ENCODE measurements at places on chromosomes 12 and 14.

DNA sequence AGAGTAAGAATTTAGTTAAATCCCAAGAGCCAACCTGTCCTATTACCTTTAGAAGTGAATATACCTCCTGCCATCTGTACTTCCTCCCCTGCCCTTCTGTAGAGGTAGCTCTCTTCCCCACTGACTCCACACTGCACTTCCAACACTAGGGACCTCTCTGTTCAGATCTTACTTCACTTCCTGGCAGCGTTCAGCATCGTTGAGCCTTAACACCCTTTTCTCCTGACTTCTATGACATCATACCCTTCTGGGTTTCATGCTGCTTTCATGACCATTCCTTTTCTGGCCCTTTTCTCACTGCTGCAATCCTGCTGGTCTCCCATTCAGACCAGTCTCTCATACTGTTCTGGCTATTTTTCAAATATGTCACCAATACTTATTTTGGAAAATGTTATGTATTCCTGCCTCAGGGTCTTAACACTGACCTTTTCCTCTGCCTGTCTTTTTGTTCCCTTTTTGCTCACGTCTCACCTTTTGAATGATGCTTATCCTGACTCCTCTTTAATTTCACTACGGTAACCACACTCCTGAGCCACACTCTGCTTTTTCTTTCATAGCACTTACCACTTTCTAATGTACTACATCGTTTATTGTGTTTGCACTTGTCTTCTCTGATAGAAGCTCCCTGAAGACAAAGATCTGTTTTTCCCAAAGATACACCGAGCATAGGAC, 67.6 kb downstream of the PLEKHA5 start:
- DNase-seq, result no peak

DNA sequence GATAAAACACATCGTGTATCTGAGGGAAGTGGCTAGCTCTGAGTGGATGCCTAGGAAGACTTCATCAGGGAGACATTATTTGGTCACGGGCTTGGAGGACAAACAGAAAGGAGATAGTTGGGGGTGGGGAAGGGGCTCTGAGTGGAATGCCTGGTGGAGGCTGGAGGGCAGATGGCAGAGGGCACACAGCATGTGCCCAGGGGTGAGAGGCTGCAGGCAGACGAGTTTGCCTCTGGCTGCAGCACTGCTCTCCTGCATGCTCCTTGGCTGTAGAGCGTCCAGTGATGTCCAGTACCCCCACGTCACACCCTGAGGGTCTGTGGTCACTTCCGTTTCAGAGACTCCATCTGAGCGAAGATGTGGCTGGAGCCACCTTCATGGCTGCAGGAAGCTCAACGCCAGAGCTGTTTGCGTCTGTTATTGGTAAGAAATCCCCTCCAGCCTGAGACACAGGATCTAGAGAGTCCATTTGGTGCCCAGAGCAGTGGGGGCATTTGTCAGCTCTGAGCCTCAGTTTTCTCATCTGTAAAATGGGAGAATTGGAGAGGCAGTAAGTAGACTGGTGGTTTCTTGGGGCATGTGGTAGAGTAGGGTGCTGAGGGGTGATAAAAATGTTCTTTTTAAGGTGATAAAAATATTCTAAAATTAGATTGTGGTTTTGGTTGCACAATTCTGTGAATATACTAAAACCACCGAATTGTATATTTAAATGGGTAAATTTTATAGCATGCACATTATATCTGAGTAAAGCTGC, 71.7 kb upstream of the RIN3 start:
- DNase-seq, result no peak

- DNase-seq, result no peak
These were observed 24.0 kb downstream of the SYT1 start for GRCh38 chr12:78888568-78888967.

- no peak for DNase-seq
These were observed 16.9 kb upstream of the DUSP6 start for GRCh38 chr12:89369166-89369565.

DNA sequence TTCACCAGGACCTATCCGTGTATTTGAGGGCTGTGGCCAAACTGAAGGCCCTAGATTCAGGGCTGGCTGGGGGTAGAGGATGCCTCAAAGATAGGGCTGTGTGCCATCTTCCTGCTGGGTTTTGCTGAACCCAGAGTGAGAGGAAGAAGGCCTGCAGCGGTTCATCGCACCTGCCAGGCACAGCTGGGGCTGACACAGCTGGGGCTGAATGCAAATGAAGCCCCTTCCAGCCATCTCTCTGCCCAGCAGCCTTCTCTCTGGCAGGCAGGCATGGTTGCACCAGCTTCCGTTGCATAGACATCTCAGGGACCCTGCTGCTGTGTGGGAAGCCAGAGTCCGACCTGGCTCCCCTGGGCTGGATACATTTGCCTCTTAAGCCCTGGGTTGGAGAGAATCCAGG, 152.4 kb downstream of the TSPAN9 start:
- DNase-seq, result no peak

GRCh38 chr14:23469906-23470403, 452 bp downstream of the NGDN start:
- DNase-seq, result no peak

DNA sequence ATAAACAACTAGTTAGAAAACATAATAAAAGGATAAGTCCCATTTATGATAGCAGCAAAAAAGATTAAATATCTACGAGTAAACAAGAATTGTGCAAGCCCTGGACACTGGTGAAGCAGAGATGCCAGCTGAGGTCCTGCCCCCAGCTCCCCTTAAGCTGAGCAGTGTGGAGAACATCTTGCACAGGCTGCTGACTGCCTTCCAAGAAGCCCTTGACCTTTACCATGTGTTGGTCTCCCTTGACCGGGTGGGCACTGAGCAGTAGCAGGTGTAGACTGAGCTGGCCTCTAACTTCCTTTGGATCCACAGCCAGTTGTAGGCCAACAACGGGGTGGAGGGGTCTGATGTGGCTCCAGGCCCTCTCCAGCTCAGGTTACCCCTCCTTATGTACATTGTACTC, 47.7 kb upstream of the PAPLN start:
- DNase-seq, result no peak

DNA sequence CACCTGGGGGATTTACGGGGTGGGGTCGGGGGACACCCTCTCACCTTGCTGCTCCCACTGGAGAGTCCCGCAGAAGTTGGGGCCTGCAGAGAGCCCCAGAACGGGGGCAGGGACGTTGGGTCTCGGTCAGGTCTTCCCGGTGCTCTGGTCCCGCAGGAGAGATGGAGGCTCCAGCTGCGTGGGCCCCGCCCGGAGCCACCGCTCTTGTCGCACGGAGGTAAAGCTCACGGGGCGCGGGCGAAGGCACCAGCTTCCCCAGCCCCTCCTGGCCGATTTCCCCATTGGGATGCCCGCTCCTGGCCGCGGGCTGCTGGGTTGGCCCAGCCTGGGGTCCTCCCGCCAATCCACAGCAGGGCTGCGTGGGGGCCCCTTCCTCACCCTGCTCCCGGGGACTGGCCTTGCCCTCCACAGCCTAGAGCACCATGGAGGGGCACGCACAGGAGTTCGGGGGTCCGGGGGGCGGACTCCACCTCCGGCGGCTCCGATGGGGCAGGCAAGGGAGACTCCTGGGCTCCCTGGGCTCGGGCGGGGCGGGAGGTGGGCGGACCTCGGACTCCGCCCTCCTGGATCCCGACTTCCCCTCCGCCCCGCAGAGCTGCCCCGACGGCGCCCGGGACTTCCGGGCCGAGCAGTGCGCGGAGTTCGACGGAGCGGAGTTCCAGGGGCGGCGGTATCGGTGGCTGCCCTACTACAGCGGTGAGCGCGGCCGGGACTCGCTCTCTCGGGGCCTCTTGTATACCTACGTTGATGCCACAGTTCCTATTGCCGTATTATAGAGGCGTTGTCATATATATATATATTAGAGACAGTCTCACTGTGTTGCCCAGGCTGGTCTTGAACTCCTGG, 8.4 kb downstream of the PAPLN start:
- DNase-seq, result peak; percentile 18

DNA sequence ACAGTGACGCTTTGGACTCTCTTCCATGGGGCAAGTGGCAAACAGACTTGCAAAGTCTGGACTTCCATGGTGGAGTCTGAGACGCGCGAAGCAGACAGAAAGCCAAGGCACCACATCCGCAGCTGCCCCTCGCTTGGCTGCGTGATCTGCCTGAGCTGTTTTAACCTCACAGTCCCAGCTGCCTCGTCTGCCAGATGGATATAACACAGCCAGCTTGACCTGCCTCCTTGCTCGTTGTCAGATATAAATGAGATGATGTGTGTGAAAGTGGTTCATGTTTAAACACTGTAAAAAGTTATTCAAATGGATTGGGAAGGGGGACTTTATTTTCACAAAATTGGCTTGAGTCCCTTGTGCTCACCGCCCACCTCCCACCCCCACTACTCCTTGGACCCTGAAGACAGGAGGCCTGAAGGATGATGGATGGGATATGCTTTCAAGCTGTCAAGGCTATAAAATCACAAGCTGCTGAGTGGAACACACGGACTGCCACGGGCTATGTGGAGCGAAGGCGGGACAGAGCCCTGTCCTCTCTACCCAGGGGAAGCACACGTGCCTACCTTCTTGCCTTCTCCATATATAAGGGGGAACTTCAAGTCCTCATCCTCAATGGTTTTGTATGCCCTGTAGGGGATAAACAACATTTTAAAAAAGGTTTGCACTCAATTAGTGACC, 226.9 kb downstream of the MON2 start:
- DNase-seq, result no peak

- no peak for DNase-seq
These were observed 954.9 kb downstream of the DIO2 start for GRCh38 chr14:79256380-79256779.

GRCh38 chr14:32044454-32044853, 32.6 kb upstream of the ARHGAP5 start:
- DNase-seq, result no peak

GRCh38 chr12:95386051-95386450, 87.9 kb upstream of the METAP2 start:
- DNase-seq, result no peak

DNA sequence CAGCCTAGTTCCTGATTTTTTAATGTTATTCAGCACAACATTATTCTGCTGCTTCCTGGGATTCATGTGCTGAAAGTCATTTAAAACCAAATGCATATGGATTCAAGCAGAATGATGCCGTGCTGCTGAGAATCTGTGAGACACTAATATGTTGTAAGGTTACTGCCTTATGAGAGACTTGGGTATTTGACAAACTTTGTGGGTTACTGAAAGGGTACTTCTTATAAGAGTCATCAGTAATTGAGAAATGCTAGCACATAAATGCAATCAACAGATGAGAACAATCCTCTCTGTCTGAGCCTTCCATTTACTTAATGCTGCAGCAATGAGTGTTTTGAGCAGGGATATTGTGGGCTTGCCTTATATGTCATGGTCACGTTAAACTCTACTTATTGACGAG, 175.7 kb downstream of the NPAS3 start:
- no peak for DNase-seq

- no peak for DNase-seq
These were observed 18.1 kb upstream of the HSP90B1 start for GRCh38 chr12:103912069-103912468.

- no peak for DNase-seq
These were observed 20.0 kb upstream of the KITLG start for GRCh38 chr12:88600272-88600671.

- DNase-seq, result no peak
These were observed 151.4 kb downstream of the GXYLT1 start for GRCh38 chr12:41993283-41993682.

DNA sequence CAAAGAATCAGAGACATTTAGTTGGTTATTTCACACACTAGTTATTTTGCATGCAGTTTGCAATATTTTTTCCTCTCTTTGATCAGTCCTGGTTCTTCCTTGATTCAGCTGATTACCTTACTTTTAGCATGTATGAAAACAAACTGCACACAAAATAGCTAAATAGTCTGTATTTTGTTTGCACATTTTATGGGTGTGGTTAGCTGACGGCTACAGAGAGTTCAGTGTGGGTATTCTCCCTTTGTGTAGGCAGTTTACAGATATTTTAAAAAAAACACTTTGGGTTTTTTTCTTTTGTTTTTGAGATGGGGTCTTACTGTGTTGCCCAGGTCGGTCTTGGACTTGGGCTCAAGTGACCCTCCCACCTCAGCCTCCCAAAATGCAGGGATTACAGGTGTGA, 28.5 kb downstream of the TOGARAM1 start:
- DNase-seq, result no peak

GRCh38 chr14:96215452-96216244, 11.0 kb downstream of the BDKRB2 start:
- no peak for DNase-seq

GRCh38 chr12:117622087-117622486, 260.7 kb upstream of the NOS1 start:
- DNase-seq, result no peak

- peak; percentile 46 for DNase-seq
These were observed 418.5 kb downstream of the TMEM121 start for GRCh38 chr14:105944632-105945610.

GRCh38 chr14:67733616-67734015, 31.9 kb downstream of the RDH12 start:
- no peak for DNase-seq

DNA sequence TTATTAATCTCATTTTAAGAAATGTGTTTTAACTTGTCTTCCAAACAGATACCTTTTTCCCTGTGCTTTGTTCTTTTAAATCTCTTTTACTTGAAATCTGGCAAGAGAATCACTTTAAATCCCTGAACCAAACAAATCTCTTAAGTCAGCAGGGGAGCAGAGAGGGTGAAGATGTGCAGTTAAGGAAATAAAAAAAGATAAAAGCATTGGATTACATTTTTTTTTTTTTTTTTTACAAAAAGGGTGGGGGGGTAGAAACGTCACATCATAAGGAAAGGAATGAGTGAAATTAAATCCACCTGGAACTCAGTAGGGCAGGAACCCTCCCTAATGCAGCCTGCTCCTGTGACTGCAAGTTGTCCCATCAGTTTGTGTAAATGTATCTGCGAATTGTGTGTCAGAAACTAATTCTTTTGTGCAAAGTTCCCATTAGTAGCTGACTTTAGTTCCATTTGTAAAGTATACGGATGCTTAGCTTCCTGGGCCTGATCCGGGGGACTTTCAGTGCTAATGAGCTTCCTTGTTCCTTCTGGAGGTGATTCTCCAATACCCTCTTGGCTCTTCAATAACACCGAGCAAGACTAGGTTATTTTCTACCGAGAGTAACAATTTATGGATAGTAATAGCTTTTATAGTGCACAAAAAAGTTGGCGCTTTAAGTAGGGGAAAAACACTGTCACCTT, 1.5 kb downstream of the TTC6 start:
- no peak for DNase-seq

DNA sequence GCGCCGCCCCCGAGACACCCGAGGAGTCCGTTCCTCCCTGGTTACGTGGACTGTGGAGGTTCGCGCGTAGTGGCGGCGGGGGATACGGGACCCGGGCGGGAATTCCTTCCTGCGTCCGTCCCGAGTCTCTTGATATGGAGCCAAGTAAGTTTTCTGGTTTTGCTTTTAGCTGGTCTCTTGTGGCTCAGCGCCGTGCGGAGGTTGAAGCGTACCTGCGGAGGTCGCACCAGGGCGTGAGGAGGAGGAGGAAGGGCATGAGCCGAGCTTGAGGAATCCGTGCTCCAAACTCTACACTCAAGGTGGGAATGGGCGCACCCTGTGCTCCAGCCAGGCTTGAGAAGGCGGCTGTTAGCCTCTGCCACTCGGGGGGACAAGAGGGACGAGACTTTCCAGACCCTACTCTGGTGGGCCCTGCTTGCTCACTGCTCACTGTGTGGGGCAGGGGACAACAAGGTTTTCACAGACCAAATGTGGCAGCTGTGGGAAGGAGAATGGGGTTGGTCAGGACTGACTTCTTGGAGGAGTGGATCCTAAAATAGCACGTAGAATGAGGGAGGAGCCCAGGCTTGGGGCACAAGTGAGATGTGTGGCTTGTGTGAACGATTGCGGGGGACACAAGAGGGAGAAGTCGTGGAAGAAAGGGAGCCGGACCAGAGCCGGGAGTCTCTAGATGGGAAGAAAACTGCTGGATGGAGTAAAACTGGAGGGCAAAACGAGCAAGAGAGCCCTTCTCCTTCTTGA, 577 bp downstream of the ATG101 start:
- DNase-seq, result no peak

Measured in T-helper 17 cell (primary cell).